ENCODE measurements at places on chromosomes 6 and 20. TPM values are rescaled to one million over a fixed set of nuclear protein-coding genes. Genes with fewer than 3 reads are reported as not detected.

The STMND1 gene
- total RNA-seq: not detected

The WFDC11 gene
- total RNA-seq: not detected

The FLOT1 gene
- total RNA-seq: 156 TPM

The SPAG4 gene
- total RNA-seq: 3.2 TPM

The OR2J2 gene
- not detected for total RNA-seq

The FUCA2 gene
- 87.6 TPM for total RNA-seq

The TINAG gene
- not detected for total RNA-seq

The BFSP1 gene
- total RNA-seq: 8.7 TPM

The CCN2 gene
- total RNA-seq: 614 TPM

The SEL1L2 gene
- not detected for total RNA-seq

The COL21A1 gene
- 0.13 TPM for total RNA-seq

The CST5 gene
- total RNA-seq: not detected

The ID1 gene
- 965 TPM for total RNA-seq

The CABLES2 gene
- 9.1 TPM for total RNA-seq

The ROS1 gene
- not detected for total RNA-seq

The POLR1C gene
- total RNA-seq: 31.4 TPM

The SGK2 gene
- total RNA-seq: not detected

The APOM gene
- 1.4 TPM for total RNA-seq

The HCK gene
- not detected for total RNA-seq

The BACH2 gene
- 0.87 TPM for total RNA-seq

The CTCFL gene
- not detected for total RNA-seq

The RIMS4 gene
- total RNA-seq: not detected

The SCUBE3 gene
- total RNA-seq: 0.15 TPM

The GNAS-AS1 gene
- total RNA-seq: not detected

Data from mammary microvascular endothelial cell (primary cell).